ENCODE measurements at places on chromosomes 6 and 20.
A peak's percentile ranks its signal among the peaks of the same experiment; 100 is the strongest.

DNA sequence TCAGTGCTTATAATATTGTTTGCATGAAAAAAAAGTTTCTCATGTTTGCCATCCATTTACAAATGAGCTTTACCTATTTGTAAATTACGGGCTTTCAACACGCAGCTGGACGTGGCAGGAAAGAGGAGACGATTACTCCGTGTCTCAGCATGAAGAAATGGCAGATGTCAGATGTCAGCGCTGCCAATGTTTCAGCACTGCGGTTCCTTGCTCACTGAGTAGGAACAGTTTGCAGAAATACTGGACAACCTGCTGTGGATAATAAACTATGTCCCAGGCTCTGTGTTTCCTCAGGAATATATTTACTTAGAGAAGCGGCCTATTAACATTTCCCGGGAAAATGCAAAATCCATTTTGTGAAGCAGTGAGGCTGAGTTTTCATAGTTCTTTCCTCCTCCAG lies 22.7 kb downstream of the RAMACL start:
- DNase-seq = no peak

- DNase-seq = no peak
Measured at GRCh38 chr6:39901116-39901655, 33.1 kb downstream of the MOCS1 start.

GRCh38 chr6:63313111-63313510 lies 6.7 kb downstream of the LGSN start:
- DNase-seq = no peak

DNA sequence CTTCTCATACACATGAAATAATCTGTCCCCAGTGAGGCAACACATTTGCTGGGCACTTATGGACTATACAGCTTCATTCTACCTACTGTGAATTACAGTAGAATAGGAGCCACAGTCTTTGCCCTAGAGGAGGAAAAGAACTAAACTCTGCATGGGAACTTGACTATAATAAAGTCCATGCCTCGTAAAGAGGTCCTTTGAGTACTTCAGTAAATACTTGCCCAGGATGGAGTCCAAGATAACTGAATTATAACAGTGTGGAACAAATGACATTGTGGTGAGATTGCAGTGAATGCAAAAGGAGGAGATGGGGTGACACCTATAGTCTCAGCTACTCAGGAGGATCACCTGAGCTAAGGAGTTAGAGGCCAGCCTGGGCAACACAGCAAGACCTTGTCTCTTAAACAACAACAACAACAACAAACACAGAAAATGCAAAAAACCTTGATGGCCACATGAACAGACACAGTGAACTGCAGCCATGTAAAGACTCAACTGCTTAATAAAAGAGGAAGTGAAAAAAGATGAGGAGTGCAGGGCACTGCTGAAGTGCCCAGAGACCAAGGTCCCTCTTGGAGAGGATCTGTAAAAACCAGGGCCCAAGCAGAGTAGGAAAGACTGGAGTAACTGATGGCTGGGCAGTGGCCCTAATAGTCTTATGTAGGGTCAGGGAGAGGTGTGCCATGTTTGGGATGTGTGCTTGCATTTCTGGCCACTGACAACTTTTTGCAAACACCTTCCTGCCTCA lies 3.7 kb downstream of the MRPS18A start:
- no peak for DNase-seq

DNA sequence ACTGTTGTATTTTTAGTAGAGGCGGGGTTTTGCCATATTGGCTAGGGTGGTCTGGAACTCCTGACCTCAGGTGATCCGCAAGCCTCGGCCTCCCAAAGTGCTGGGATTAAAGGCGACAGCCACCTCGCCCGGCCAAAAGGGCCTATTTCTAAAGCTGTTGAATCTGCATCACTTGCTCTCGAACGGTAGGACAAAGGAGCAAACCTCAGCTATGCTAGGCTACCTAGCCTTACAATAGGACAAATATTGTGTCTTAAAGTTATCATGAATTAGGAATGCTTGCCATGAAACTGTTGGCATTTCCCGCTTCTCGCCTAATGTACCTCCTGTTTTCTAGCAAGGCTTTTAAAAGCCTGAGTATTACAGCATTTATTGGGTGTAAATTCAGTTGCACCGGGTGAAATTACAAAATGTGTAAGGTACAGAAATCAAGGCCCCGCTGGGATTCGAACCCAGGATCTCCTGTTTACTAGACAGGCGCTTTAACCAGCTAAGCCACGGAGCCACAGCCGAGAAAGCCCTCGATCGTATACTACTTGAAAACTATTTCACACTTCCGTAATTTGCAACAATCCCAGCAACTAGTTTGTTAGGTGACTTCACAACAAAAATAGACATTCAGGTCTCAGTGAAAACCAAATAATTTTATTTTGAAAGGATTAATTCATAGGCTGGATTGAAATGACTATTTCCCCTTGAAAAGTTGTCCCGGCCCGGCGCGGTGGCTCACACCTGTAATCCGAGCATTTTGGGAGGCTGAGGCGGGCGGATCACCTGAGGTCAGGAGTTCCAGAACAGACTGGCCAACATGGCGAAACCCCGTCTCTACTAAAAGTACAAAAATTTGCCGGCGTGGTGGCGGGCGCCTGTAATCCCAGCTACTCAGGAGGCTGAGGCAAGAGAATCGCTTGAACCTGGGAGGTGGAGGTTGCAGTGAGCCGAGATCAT lies 211.6 kb upstream of the ZNF184 start:
- DNase-seq = peak; percentile 78

- no peak for DNase-seq
Measured at GRCh38 chr6:15475872-15476271, 187.0 kb downstream of the DTNBP1 start.

GRCh38 chr6:118744261-118744941 lies 93.0 kb upstream of the CEP85L start:
- DNase-seq = peak; percentile 93
